Ascending aorta (tissue), 2 donors: ENCODE measurements at places on chromosomes 4 and X. TPM values are rescaled to one million over a fixed set of nuclear protein-coding genes. Genes with fewer than 3 reads are reported as not detected.

NLRP2B gene
- not detected for total RNA-seq

ALB gene
- total RNA-seq: 51.5 TPM

OCRL gene
- 22.4 TPM for total RNA-seq

TBX22 gene
- total RNA-seq: not detected

PPEF2 gene
- total RNA-seq: not detected

CCDC160 gene
- total RNA-seq: not detected
